LoVo (cell line): ENCODE measurements at places on chromosomes 3 and 15.

GRCh38 chr15:91302588-91303439 is 202.8 kb downstream of the SV2B start:
- peak; percentile 81 for DNase-seq

DNA sequence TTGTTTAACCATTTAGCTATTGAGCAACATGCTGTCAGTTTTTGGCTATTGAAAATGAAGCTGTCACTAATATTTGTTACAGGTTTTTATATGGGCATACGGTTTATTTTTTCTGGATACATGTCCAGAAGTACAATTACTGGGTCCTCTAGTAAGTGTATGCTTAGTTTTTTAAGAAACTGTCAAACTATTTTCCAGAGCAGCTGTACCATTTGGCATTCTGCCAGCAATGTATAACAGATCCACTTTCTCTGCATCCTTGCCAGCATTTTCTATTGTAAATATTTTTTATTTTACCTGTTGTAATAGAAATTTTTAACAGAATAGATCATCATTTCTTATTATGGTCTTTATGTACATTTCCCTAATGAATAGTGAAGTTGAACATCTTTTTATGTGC is 658.8 kb downstream of the EDEM1 start:
- no peak for DNase-seq

DNA sequence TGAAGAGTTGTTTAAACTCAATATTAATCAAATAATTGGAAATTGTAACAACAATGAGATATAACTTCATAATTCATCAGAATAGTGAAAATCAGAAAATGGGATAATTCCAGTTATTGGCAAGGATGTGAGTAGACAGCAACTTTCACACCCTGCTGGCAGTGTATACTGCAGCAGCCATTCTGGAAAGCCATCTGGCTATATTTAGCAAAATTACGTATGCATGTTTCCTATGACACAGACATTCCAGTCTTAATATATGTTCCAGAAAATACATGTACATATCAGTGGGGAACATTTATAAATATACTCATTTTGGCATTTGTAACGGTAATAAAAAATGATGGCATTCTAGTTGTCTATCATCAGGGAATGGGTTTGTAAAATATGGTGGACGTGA is 564.1 kb downstream of the GBE1 start:
- DNase-seq, result no peak

GRCh38 chr3:152885076-152885475 is 50.1 kb downstream of the P2RY1 start:
- no peak for DNase-seq

DNA sequence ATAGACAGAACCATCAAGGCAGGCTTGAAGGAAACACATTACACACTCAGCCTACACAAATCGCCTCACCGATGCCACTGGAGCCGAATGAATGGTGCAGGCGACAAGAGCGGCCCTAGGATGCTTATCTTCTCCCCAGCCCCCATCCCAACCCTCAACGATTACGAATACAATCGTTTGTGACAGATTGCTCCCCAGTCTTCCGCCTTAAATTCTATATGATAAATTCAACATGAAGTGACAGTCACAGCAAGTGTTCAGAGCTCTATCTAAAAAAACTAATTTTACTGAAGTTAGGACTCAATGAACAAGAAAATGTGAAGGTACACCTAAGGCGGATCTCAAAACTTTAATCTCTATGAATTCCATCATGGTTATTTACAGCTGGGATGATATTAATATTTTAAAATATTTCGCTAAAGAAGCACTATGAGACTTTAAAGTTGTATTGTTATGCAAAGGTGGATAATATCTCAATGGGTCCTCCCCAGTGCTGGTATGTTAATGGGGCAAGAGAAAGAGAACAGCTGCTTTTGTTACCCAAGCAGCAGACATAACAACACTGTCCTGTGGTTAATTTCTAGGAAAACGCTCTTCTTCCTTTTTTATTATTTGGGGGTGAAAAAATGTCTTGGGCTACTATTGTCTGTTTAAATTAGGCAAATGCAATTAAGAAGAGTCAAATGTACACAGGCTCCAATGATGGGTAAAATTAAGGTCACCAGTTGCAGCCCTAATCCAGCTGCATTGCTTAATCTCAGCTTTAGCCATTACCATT is 147.6 kb upstream of the NR2F2 start:
- no peak for DNase-seq

- DNase-seq, result no peak
Measured at GRCh38 chr15:91227766-91228165, 127.7 kb downstream of the SV2B start.

DNA sequence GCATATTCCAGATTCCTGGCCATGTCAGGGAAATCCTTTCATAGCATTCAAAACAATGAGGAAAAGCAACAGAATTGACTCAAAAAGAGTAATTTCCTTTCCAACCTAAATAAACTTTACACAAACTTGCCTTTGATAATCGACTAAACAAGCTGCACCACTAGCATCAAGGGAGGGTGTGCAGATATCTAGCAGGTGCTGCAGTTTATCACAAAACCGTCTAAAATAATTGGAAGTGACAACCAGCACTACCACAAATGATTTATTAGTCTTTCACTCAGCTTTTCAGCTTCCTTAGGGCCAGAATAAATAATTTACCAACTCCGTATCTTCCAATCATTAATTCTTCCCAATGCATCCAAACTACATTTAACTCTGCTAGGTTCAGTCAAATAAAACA is 71.7 kb downstream of the TBC1D5 start:
- no peak for DNase-seq

GRCh38 chr3:108189440-108189839 is 32.8 kb downstream of the IFT57 start:
- no peak for DNase-seq

DNA sequence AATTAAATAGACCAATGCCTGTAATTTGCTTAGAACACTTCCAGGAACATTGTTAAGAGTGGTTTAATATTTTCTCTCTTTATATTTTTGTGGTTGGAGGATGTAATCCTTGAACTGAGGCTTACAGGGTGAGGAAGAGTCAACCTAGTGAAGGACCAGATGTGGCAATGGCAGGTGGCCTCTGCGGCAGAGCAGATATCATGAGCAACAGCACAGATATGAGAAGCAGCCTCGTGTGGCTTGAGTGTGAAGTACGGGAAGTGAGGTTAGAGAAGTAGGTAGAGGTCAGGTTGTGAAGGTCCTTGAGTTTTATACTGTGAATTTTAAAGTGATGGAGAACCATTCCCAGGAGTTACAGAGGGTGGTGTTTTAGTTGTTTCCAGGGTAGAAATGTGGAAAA is 417.6 kb upstream of the SUCLG2 start:
- no peak for DNase-seq

- DNase-seq, result no peak
Measured at GRCh38 chr3:139552632-139553365, 13.3 kb upstream of the RBP1 start.

DNA sequence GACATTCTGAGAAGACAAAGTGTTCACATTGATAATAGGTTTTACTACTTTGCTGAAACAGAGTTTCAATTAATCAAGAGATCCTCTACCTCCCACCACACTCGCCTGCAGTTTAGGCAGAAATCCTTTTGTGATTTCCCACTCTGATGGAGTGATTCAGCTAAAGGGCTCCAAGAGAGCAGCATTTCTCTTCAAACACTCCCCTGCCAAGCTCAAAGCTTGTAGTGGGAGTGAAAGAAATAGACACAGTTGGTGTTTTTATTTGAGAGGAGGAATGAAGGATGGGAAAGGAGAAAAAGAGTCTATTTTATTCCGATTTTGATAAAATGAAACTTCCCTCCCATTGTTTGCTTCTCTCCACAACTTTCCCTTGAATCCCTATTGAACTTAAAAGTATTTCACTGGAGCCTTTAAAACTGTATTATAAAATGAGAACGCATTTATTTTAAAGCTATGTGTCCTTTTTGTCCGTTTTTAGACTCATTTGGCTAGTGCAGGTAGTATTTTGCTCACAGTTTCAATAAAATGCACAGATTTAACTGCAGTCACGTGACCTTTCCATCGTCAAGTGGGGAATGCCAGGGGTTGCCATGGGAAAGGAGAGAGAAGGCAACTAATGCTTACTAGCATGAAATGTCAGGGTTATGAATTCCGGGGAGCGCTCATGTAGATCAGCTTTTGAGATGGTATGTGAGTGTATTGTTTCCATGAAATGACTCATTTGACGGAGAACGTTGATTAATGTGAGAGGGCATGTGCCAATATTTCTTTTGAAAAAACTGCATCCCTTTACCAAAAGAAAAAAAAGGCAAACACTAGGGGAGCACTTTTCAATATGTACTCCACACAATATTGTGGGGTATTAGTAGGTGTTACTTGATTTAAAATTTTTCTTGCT is 7.7 kb upstream of the OSBPL11 start:
- no peak for DNase-seq

- peak; percentile 65 for DNase-seq
Measured at GRCh38 chr3:171809611-171809860, 747 bp downstream of the PLD1 start.

GRCh38 chr3:73509816-73510215 is 114.9 kb downstream of the PDZRN3 start:
- DNase-seq, result no peak

DNA sequence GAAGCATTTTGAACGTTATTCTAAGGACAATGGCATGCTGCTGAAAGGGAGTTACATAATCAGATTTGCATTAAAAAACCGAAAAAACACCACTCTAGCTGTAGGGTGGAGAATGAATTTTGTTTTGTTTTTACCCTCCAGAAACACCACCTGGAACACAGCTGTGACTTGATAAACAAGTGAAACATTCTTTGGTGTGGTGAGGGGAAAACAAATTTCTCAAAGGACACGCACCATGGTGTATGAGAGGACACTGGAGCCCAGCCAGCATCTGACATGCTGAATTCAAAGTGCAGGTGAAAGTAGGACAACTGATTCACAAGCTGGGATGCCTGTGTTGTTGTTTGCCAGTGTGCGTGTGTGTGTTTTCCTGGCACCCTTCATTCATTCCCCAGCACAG is 554.5 kb upstream of the TBL1XR1 start:
- no peak for DNase-seq

DNA sequence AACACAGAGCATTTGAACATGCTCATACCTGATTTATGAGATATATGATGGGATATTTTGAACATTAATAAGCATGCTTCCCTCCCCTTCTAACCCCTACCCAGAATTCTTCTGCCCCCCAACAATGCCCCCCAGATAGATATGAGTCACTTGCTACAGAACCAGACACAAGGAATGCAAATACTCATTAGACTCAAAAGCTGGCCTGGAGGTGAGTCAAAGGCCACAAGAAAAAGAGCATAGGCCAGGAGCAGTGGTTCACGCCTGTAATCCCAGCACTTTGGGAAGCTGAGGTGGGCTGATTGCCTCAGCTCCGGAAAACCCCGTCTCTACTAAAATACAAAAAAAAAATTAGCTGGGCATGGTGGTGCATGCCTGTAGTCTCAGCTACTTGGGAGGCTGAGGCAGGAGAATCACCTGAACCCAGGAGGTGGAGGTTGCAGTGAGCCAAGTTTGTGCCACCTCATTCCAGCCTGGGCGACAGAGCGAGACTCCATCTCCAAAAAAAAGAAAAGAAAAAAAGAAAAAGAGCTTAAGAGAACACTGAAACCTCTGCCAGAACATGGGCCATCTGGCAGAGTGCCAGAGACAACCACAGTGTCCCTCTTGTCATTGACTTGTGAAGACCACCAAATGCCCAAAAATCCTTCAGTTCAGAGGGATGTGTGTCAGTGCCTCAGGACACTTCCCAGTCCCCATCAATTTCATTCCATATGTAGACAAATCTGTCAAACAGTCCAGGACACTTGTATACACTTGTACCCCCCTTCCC is 3.9 kb upstream of the SH3GL3 start:
- DNase-seq, result no peak

GRCh38 chr3:127043731-127044510 is 61.0 kb downstream of the PLXNA1 start:
- DNase-seq, result no peak

- no peak for DNase-seq
Measured at GRCh38 chr3:30221619-30222018, 384.8 kb upstream of the TGFBR2 start.

- no peak for DNase-seq
Measured at GRCh38 chr3:194884649-194885315, 199.1 kb downstream of the FAM43A start.

DNA sequence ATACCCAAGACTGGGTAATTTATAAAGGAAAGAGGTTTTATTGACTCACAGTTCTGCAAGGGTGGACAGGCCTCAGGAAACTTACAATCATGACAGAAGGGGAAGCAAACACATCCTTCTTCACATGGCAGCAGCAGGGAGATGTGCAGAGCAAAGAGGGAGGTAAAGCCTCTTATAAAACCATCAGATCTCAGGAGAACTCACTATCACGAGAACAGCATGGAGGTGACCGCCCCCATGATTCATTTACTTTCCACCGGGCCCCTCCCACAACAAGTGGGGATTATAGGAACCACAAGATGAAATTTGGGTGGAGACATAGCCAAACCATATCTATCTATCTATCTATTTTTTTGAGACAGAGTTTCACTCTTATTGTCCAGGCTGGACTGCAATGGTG is 5.4 kb downstream of the GDPGP1 start:
- DNase-seq, result no peak

- DNase-seq, result no peak
Measured at GRCh38 chr15:78420220-78420619, 17.8 kb upstream of the IREB2 start.

- DNase-seq, result no peak
Measured at GRCh38 chr3:16411441-16411840, 102.1 kb downstream of the RFTN1 start.

DNA sequence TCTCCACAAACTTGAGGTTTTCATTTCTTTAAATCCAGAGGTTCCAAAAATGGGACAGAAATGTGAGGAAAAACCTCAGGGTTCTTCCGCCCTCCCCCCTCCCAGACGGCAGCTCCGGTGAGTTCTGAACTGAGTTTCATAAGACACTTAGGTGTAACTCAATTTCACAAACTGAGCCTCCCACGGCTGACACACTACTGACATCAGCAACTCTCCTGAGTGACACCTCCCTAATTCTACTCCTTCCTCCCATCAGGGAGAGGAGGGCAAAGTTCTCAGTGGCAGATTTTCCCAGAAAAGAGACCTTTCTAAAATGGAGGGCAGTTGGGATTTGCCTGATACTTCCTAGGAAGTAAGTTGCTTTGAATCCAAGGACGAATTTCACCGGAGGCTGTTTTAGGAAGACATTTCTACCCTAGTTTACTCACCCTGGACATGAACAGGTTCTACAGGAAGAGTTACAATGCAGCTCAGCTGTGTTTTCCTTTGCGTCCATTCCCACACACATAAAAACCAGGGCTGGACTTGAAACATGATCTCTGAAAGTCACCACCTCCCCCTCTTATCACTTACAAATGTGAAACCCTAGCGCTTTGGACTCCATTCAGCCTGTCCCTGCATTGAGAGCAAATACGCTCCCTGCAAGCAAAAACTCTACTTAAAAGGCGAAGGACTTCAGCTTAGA is 78.1 kb upstream of the LMOD3 start:
- DNase-seq, result peak; percentile 58

DNA sequence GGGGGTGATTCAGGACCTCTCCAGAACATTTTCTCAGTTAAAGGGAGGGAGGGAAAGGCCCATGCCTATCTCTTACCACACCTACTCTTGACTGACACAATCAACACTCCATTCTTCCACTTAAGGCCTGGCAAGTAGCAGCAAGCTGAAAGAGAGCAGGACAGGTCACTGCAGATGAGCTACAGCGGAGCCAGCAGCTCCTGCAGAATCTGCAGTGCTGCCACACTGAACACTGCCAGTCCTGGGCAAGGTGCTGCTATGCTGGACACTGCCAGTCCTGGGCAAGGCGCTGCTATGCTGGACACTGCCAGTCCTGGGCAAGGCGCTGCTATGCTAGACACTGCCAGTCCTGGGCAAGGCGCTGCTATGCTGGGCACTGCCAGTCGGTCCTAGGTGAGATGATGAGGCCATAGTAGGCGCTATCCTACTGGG is 143.7 kb downstream of the MYLK start:
- DNase-seq, result no peak

- no peak for DNase-seq
Measured at GRCh38 chr3:56547486-56547885, 9.5 kb upstream of the CCDC66 start.
